ENCODE measurements at places on chromosomes 4 and X.

DNA sequence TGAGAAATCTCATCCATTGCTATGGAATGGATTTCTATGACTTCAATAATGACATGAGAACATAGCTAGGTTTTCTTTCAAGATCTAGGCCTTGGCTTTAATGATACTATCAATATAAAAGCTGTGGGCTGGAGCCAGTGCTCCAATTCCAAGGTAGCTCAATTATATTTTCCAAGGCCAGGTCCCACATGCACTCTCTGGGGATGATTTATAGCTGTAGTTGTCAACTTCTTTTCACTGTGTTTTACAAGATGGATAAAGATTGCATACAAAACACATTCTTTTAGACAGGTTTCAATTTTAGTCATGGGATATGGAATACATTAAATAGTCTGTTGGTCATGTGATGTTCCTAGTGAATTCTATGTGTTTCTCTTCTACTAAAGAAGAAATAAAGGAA lies 156.7 kb downstream of the DCAF12L1 start:
- DNase-seq = no peak

- no peak for DNase-seq
Observed at GRCh38 chrX:34562006-34562405, 95.1 kb downstream of the TMEM47 start.

DNA sequence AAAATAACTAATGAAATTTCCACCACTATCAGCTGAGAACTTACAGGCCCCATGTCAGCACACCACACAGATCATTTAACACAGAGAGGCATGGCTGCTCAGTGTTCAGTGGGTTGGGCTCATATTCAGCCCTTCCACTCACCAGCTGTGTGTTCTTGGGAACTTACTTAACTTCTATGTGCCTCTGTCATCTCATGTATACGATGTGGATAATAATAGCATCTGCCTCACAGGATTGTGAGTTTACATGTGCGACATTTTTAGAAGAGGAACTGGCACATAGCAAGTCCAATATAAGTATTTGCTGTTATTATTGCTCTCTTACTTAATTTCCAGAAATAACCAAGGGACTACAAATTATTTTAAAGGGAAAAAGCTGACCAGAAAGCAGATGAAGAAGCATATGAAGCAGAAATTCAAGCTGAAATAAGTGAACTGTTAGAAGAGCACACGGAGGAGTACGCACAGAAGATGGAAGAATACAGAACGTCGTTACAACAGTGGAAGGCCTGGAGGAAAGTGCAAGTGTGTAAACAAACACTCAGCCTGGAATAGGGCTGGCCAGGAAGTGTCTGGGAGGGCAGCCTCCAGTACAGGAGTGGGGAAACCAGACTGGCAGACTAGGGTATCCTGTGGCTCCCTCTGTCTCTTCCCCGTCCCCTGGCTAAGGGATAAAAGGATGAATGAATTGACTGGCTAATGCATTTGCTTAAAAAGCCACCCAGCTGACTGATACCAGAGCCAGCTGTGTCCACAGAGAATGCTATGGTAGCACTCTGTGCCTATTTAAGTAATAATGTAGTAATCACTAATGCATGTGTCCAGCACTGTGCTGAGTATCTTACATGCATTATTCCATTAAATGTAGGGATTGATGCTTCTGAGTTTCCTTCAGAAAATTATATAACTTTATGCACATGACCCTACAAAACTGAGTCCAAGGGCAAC lies 67.1 kb downstream of the CC2D2A start:
- no peak for DNase-seq

DNA sequence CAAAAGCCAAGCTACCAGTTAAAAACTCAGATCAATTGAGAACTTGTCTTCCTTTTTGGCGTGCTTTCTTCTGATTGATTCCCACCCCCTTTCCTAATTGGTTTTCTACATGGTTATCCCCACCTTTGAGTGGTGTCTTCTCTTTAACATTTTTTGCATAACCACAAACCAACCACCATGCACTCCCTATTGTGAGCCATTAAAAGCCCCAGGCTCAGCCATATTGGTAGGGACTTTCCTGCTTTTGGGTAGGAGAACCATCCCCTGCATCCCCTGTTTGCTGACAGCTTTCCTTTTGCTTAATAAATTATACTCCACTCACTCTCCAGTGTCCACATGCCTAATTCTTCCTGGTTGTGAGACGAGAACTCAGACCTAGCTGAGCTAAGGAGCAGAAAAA lies 1651.4 kb upstream of the IGFBP7 start:
- DNase-seq = no peak

GRCh38 chrX:29653721-29654120 lies 561.6 kb upstream of the MAGEB2 start:
- no peak for DNase-seq

GRCh38 chr4:126807132-126807531 lies 825.6 kb upstream of the INTU start:
- DNase-seq = no peak

DNA sequence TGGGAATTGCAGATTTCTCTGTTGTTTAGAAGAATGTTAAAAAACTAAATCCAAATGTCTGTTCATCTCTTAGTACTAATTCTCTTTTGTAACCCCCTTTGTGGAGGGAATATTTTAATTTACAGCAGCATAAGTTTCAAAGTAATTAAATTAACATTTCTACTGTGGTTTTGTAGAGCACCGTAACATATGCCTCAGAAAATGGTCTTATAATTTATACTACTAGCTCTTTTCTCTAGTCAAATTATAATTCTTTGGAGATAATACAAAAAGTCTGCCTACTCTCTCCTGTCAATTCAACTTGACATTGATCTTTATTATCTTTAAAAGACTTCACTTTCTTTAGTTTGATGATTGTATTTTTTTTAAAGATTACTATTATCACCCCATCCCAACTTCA lies 759.0 kb downstream of the ADGRL3 start:
- DNase-seq = no peak

- no peak for DNase-seq
Observed at GRCh38 chrX:307261-308111, 11.1 kb downstream of the GTPBP6 start.

DNA sequence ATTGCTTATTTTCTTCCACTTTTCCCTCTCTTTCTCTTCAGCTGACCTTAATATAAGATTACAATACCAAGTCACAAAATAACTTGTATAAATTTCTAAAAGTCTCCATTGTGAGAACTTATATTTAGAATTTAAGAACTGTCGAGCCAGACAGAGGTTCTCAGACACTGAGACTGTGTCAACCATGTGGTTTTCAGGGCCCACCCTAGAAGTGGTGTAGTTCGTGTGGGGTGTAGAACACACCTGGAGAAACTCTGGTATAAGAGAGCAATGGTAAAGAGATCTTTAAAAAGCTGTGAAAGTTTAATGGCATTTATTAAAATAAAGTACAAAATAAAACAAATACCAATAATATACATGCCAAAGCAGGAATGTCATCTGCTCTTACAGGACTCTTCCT lies 19.7 kb downstream of the CPEB2 start:
- no peak for DNase-seq
